Stimulated activated CD8-positive, alpha-beta memory T cell treated with anti-CD3 and anti-CD28 coated beads, Interleukin-15, amount 100 ng/mL, for 4 hours (primary cell): ENCODE measurements at places on chromosomes 3 and 15.

- no peak for DNase-seq
These were observed 20.5 kb downstream of the CYP8B1 start for GRCh38 chr3:42855219-42855546.

DNA sequence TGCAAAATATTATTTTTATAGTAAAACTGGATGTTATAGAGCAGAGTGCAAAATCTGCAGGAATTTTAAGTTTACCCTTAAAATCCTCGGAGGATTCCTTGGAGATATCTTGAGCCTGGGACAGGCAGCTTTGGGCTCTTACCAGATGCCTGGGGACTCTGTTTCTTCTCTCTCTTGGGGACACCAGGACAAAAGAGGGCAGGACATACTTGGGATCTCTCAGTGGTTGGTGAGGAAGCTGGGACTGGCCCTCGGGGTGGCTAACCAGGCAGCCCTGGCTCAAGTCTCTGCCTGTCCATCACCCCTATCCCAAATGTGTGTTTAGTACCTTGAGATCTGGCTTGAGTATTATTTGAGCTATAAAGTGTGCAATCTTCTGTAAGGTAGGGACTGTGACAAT is 38.6 kb downstream of the TKT start:
- DNase-seq: no peak

GRCh38 chr3:52184690-52185089 is 13.3 kb upstream of the ALAS1 start:
- DNase-seq: no peak

DNA sequence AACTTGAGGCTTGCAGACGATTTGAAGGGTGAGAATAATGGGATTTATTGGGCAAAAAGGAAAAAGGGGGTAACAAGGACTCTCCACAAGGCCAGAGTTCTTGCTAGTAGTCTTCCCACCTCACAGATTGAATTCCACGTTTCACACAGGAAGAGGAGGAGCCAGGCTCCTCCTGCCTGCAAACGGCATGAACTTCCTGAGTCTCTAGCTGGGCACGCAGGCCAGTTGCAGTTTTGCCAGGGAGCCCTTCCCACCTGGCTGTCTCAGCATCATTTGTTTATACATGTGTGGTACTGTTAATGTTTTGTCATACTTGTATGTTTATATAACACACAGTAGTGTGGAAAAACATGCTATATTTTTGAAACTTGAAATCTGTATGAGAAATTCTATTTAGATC is 155.0 kb downstream of the NLGN1 start:
- no peak for DNase-seq

DNA sequence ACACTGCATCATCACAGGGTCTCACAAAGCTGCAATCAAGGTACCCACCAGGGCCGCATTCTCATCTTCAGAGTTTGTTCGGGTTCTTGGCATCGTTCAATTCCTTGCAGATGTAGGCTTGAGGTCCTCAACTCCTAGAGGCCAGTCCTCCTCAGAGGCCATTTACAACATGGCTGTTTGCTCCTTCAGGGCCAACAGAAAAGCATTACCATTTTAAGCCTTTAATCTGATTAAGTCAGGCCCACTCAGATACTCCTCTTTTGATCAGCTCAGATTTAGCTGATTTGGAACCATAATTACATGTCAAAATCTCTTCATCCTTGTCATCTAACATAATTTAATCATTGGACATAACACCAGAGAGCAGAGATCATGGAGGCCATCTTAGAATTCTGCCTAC is 55.4 kb downstream of the BFSP2 start:
- DNase-seq: no peak

DNA sequence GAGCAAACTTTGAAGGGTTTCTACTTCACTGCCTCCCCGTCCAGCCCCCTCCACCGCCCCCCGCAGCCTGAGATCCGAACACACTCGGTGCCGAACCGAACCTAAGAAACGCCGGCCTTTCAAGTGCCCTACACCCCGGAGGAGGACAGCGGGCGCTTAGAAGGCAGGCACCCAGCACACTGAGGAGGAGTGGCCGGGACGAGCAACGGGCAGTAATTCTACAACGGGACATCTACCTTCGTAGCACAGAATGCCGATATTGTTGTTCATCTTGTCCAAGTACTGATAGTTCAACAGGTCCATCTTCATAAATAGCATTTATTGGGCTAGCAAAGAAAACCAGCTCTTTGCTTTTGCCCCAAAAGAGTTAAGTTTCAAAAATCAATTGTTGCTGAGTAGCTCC is 513 bp downstream of the VGLL4 start:
- no peak for DNase-seq

DNA sequence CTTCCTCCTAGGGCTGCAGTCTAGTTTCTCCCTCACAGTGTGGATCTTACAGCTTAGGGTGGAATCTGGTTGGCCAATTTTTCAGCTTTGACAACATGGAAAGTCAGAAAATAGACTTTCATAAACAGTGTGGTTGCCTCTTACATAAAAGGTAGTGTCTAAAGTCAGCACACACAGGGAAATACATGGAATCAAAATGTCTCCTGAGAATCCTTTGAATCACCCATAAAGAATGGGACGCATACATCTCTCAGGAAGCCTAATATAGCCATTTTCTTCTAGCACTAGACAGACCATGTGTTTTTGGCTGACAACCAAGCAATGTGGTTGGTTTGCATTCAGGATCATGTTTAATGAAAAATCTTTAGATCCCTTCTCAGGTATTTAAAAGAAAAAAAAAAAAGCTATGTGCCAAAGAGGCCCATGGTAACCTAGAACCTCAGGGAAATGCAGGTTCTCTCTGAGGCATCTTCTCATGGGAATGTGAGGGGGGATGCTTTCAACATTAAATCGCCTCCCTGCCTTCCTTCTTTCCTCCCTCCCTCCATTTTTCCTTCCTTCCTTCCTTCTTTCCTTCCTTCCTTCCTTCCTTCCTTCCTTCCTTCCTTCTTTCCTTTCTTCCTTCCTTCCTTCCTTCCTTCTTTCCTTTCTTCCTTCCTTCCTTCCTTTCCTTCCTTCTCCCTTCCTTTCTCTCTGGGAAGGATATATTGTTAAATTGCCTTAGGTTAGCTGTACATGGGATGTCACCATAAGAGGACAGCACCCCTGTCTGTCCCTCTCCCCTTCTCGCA is 34.3 kb upstream of the ZBTB38 start:
- DNase-seq: no peak

DNA sequence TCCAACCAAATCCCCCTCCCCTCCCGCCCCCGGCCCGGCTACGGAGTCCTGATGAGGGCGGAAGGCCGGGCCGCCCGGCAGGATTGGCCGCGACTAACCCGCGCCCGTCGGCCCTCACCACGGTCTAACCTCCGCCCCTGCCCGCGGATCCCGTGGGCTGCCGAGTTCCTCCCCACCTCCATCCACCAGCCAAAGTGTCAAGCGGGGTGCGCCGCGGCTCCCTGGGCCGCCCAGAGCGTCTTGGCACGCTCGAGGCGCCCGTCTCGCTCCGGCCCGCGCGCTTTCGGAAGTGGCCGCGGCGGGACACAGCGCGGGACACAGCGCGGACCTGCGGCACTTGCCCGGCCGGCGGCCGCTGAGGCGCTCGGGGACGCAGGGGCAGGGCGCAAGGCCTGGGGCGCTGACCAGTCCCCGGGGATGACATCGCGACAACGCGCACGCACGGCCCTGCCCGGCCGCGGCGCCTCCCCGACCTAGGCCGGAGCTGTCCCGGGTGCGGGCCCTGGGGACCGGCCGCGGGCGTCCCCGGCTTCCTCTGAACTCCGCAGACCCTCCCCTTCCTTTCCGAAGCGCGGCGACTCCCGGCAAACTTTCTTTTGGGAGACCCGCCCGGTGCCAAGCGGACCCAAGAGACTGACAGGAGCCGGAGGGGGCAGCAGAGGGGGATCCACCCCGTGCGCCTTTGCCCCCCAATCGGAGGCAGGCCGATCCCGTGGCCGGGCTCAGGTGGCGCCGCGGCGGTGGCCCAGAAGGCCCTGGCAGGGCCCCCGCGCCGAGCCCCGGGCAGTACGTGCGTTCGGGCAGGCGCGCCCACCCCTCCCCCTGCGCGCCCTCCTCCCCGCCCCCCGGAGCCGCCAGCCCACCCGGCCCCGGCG is 112.8 kb upstream of the ICE2 start:
- DNase-seq: peak; percentile 26

DNA sequence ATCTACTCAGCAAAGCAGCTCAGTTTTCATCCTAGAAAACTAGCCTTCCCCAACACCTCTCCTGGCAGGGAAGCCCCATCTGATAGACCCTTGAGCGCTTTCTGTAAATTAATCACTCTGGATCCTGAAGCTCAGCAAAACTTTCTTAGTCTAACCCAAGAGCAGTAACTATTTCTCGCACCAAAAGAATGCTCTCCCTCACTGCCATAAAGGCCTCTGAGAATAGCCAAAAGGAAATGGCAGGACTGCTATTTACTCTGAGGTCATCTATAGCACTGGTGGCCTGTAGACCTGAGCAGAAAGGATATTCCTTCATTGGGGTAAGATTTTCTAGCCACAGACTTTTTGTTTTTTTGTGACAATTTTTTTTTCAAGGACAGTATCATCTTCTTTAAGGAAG is 345.8 kb upstream of the ADAMTS9 start:
- no peak for DNase-seq

DNA sequence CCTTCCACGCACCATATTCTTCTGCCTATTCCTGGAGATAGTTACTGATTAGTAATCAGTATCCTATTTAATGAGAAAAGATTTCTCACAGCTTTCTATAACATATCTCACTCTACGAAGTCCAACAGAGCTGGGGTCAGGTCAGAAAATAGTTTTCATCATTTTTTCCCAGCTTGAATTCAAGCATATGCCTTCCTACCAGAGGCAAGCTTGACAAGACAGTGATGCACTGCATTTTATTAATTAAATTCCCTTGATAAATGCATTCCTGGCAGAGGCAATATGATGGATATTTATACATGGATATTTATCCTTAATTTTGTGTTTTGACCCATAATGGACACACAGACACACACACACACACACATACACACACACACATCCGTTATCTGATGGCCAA is 961.4 kb downstream of the EPHA3 start:
- no peak for DNase-seq

DNA sequence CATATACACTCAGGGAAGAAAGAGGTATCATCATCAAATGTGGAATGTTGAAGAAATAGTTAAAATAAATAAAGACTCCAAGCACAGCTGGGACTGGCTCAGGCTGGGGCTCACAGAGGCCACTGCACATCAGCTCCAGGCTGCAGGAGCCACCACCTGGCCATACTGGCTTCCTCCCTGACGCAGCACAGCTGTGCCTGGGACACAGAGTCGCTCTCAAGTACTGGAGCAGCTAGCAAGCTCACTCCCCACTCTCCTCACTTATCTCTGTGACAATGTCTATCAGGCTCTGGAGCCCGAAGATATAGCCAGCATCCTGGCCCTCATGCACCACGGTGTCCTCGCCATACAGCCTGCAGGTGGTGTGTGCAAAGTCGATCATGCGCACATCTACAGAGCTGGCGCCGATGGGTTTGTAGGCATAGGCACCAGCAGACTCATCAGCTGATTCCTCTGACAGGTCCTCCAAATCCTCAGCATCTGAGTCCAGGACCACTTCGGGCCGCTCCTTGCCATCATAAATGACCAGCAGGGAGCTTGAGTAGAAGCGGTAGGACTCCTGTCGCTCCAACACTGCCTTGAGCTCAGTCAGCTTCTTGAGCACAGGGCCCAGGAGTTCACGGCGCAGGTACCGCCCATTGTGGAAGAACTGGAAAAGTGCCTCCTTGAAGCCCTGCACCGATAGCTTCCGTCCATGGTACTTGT is 2.5 kb upstream of the NCKIPSD start:
- no peak for DNase-seq

DNA sequence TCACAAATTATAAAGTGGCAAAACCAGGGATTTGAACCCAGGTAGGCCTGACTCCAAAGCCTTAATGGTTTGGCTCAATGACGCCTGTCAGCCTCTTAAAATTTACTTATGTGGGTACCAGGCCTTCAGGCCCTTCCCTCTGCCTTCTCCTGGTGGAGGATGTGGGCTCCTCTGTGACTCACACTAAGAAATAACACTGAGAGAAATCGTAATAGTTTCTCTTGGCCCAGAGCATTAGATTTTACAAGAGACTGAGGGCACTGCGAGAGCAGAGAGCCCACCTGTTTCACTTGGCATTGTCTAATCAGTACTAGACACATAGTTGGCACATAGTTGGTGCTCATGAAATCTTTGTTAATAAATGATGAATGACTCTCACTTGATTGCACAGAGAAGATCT is 505.2 kb downstream of the SHQ1 start:
- no peak for DNase-seq

DNA sequence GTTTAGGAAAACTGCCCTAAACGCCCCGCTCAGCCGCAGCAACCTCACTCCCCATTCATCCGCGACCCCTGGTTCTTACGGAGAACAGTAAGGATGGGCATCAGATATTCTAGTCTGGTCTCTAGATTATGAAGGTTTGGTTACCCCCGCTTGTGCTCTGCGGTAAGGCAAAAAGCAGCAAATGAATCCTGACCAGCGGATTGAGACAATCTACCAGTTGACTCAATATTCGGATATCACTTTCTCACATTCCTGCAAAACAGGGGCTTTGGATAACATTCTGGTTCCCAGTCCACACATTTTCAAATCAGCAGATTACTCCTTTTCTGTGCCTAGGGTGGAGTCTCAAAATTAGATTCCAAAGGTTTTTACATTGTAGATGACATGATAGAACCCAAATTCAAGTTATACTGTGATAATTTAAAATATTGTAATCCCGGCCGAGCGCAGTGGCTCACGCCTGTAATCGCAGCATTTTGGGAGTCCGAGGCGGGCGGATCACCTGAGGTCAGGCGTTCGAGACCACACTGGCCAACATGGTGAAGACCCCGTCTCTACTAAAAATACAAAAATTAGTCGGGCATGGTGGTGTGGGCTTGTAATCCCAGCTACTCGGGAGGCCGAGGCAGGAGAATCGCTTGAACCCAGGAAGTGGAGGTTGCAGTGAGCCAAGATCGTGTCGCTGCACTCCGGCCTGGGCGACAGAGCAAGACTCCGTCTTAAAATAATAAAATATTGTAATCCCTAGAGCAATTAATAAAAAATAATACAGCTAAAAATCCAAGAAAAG is 1.1 kb upstream of the CYFIP1 start:
- DNase-seq: no peak

- no peak for DNase-seq
These were observed 43.5 kb downstream of the KLF15 start for GRCh38 chr3:126313580-126314304.

GRCh38 chr15:20358779-20359414 is 182.7 kb downstream of the GOLGA6L6 start:
- DNase-seq: no peak

GRCh38 chr3:48088056-48088748 is 72.0 kb upstream of the MAP4 start:
- DNase-seq: no peak

DNA sequence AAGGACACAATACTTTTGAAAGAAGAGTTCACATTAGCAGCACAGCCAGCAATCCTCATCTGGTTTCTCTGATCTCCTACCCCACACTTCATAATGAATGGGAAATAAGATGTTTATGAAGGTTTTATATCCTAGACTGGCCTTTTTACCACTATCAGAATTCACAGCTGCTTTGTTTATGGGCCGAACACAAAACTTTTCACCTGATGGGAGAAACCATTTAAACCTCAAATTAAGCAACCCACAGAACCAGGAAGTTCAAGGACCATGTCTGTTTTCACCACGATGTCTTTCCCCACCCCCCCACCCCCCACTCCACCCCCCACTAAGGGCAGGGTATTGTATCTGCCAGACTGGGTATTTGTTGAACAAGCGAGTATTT is 11.3 kb upstream of the SETD5 start:
- DNase-seq: no peak
